Subcutaneous adipose tissue (tissue), 4 donors: ENCODE measurements at places on chromosomes 11 and 22. TPM values are rescaled to one million over a fixed set of nuclear protein-coding genes. Genes with fewer than 3 reads are reported as not detected.

The F2 gene
- total RNA-seq: not detected

The OR4D5 gene
- total RNA-seq: not detected

The RASSF7 gene
- total RNA-seq: 0.49 TPM

The NAT10 gene
- 29.0 TPM for total RNA-seq

The PKNOX2 gene
- 0.51 TPM for total RNA-seq
